NCI-H187 (cell line): ENCODE measurements at places on chromosomes 13 and 19.

GRCh38 chr13:77476456-77476855, 59.0 kb upstream of the SCEL start:
- no peak for DNase-seq

GRCh38 chr13:100534147-100534843, 54.3 kb downstream of the GGACT start:
- DNase-seq, result no peak

DNA sequence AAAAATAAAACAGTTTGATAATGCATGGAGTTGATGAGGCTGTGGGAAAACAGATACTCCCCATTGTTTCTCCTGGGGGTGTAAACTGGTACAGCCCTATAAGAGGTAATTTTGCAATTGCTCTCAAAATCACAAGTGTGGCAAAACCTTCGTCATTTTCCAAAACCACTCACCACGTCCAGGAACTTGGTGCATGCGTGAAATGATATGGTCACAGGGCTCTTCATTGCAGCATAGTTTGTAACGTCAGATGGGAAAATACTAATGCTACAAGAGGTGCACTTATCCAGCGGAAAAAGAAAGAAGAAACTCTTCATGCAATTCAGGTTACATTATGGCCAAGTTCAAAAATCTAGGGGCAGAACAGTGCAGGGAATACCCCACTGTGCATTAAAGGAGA, 11.9 kb upstream of the PLAUR start:
- DNase-seq, result no peak

GRCh38 chr13:24184882-24185281, 24.4 kb downstream of the SPATA13 start:
- no peak for DNase-seq

DNA sequence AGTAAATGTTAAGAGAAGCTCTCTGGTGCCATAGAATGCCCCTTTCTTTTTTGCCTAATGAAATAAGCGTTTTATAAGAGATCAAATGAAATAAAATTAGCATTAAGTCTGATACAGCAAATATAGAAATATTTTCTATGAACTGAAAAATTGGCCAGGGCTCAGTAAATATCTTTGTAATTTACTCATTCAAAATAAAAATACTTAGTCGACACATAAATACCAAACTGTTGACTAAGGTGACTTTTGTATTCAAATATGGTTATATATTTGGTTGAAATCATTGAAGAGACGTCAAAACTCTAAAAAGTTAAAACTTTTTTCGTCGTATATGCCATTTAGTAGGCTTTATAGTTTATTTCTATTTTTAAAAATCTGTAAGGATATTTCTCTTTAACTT, 25.6 kb downstream of the IPO5 start:
- DNase-seq, result no peak
